ENCODE measurements at places on chromosomes 12 and 14.

- DNase-seq: no peak
- H3K27ac ChIP-seq: no peak overlapping the region
- peaks cover 11% of the 10 kb centered on the region for H3K4me1 ChIP-seq
- no peaks in the 10 kb centered on the region for H3K27me3 ChIP-seq
- no peaks in the 10 kb centered on the region for H3K36me3 ChIP-seq
Measured at GRCh38 chr12:662566-663292, 516 bp downstream of the NINJ2 start.

DNA sequence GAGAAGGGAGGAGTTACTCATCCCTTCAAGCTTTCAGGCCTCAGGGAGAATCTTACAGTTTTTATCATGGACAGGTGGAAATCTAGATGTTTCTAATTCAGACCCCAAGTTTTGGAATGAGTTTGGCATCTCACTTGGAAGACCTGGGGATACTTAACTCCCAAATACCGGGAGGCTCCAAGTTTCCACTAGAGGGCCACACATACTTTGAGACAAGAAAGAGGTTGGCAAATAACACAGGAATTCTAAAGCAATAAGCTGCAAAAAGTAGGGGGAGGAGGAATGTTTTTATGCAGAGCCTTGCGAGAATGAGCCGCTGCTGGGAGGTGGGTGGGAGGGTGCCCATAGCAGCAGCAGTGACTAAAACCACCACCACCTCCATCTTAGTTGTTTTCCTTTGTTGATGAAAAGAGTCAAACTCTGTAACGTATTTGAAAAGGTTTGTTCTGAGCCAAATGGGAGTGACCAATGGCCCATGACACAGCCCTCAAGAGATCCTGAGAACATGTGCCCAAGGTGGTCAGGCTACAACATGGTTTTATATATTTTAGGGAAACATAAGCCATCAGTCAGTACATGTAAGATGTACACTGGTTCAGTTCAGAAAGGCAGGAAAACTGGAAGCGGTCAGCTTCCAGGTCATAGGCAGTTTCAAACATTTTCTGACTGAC, 34.2 kb upstream of the RNASE1 start:
- H3K27ac ChIP-seq: no peak overlapping the region
- no peaks in the 10 kb centered on the region for H3K4me1 ChIP-seq
- H3K27me3 ChIP-seq: no peaks in the 10 kb centered on the region
- no peak overlapping the region for H3K4me3 ChIP-seq
- H3K36me3 ChIP-seq: no peaks in the 10 kb centered on the region

DNA sequence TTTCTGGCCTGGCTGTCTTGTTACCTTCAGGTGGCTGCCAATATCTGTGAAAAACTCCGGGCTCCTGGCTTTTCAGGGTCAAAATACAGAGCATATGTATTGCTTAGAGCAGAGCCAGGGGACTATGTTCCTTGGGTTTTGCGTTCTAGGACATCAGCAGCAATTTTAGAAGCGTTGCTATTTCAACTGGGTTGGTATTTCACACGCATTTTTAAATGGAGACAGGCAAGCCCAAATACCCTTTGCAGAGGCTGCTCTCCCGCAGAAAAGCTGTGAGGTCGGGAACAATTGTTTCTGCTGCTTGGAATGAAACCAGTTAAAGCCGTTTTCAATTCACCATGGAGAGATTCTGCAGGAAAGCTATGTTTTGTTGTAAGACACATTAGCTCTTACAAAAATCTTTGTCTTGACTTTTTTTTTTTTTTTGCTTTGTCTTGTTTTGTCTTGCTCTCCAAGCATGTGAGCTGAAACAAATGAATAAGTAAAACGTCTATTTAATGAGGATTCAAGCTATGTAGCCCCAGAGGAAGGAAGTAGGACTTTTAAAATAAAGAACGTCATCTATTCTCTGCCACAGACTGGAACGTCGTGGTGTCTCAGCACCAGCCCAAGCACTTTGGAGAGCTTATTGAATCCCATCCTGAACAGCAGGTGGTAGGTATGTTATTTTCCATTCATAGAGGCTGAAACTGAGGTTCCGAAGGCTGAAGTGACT, 181.0 kb upstream of the TBX3 start:
- no peaks in the 10 kb centered on the region for H3K27me3 ChIP-seq
- no peaks in the 10 kb centered on the region for H3K36me3 ChIP-seq
- DNase-seq: no peak
- H3K27ac ChIP-seq: no peak overlapping the region
- no peak overlapping the region for H3K4me3 ChIP-seq

DNA sequence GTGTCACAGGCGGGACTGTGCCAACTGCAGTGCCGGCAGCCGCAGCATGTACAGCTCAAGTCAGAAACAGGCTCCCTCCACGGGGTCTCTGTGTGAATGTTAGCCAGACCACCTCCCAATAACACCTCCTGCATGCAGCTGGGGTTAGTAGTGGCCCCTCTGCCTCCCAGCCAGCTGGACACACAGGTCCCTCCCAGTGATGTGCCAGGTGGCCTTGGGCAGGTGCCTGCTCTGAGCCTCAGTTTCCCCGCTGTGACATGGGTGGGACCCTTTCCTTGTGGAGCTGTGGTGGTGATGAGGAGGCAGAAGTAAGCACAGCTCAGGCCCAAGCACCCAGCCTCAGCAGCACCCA, 139.9 kb downstream of the ADGRD1 start:
- no peaks in the 10 kb centered on the region for H3K4me1 ChIP-seq
- no peak for DNase-seq
- no peaks in the 10 kb centered on the region for H3K36me3 ChIP-seq
- no peak overlapping the region for H3K27ac ChIP-seq
- H3K27me3 ChIP-seq: no peaks in the 10 kb centered on the region

DNA sequence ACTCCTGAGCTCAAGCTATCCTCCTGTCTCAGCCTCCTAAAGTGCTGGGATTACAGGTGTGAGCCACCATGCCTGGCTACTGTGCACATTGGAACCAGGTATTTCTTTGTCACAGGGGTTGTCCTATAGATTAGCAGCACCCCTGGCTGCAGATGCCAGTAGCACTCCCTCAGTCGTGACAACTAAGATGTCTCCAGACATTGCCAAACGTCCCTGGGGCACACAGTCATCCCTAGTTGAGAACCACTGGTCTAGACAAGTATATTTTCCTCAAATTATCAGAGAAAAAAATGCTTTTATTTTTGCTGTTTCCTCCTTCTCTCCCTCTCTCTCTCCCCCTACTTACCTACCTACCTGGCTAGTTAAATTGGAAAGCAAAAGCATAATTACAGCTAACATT, 17.9 kb upstream of the P2RX7 start:
- peaks cover 6% of the 10 kb centered on the region for H3K4me1 ChIP-seq
- H3K27me3 ChIP-seq: no peaks in the 10 kb centered on the region
- no peak for DNase-seq
- no peak overlapping the region for H3K4me3 ChIP-seq

DNA sequence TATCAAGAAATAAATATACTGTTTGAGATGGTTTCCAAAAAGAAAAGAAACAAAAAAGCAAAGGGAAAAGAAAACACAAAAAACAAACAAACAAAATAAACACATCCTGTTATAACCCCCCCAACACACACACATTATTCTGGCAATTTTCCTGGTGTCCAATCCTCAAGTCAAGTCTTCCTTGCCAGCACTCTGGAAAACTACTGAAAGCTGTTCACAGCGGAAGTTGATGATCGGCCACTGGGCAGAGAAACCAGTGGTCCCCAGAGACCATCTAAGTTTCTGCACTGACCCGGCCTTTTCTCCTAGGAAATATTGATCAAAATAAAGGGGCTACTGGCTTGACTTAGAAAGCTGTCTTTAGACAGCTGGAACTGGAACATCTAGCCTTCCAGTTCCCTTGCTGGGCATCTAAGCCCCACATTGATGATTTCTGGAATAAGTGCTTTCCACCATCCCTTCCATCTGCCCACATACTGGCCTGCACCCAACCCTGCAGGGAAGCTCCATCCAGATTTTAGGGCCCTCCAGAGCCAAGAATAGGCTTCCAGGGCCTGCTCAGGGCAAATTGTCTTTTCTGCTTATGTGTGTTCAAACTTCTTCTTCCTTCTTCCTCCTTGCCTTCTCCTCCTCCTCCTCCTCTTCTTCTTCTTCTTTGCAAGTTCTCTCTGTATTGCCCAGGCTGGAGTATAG, 11.6 kb upstream of the PPP1CC start:
- DNase-seq: no peak
- H3K27ac ChIP-seq: no peak overlapping the region
- H3K36me3 ChIP-seq: no peaks in the 10 kb centered on the region

- no peaks in the 10 kb centered on the region for H3K36me3 ChIP-seq
- H3K27me3 ChIP-seq: no peaks in the 10 kb centered on the region
- no peak overlapping the region for H3K4me3 ChIP-seq
- H3K27ac ChIP-seq: no peak overlapping the region
- no peaks in the 10 kb centered on the region for H3K4me1 ChIP-seq
- no peak for DNase-seq
Measured at GRCh38 chr14:68343534-68344118, 449.2 kb downstream of the ZFP36L1 start.

DNA sequence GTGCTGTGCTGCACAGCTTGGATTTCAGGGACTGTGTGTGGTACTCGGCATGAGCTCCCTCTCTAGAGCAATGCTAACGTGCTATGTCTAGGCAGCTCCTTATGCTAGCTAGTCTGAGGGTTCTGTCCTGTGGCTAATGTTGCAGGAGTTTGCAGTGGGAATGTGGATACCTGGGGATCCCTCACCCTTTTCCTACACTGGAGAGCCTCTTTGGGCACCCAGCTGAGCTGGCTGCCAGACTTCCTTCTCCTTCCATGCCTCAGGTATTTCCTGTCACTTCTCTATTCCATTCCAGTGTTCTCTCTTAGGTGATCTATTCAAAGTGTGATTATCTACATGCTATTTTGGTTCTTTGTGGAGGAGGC, 64.9 kb downstream of the FBXO33 start:
- DNase-seq: no peak
- H3K4me3 ChIP-seq: no peak overlapping the region
- H3K27ac ChIP-seq: no peak overlapping the region
- no peaks in the 10 kb centered on the region for H3K27me3 ChIP-seq

DNA sequence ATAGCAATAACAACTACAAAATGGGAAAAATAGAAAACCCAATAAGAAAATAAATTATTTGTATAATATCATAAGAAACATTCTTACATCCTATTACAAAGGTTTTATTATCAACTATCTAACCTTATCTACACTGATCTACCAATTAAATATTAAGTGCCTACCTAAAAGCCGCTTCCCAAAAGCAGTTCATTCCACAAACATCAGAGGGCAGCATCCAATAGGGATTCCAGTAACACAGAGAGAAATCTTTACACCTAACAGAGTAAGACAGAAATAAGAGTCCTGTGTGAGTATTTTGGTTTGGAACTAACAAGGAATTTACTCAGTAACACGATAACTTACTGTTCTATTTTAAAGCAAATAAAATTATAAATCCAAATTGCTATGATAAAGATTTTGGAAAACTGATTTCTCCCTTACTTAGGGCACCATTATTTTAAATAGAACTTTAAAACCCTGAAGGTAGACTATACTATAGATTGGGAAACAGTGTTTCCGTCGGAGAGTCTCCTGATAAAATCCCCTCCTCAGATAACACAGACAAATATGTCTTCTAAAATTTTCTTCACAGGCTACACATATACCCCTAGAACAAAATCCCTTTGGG, 15.0 kb downstream of the GXYLT1 start:
- peaks cover 18% of the 10 kb centered on the region for H3K4me1 ChIP-seq
- H3K4me3 ChIP-seq: no peak overlapping the region
- no peak overlapping the region for H3K27ac ChIP-seq
- H3K27me3 ChIP-seq: no peaks in the 10 kb centered on the region
- H3K36me3 ChIP-seq: no peaks in the 10 kb centered on the region
- DNase-seq: peak; percentile 76

DNA sequence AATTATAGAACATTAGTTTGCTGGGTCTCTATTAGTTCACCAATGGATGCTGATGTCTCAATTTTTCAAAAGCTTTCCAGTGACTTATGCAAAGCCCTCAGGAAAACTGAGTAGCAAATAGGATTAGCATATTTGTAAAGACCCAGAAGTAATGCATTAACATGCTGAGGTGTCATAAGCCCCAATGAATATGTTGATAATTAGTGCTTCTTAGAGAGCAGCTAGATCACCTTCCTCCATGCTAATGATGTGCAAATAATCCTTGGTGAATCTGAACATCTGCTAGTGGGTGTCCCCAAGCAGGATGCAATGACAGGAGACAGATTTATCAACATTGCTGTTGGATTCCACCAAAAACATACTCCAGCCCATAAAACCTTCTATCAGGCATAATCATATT, 19.0 kb downstream of the IFNG start:
- H3K4me3 ChIP-seq: no peak overlapping the region
- no peak for DNase-seq
- no peaks in the 10 kb centered on the region for H3K27me3 ChIP-seq

DNA sequence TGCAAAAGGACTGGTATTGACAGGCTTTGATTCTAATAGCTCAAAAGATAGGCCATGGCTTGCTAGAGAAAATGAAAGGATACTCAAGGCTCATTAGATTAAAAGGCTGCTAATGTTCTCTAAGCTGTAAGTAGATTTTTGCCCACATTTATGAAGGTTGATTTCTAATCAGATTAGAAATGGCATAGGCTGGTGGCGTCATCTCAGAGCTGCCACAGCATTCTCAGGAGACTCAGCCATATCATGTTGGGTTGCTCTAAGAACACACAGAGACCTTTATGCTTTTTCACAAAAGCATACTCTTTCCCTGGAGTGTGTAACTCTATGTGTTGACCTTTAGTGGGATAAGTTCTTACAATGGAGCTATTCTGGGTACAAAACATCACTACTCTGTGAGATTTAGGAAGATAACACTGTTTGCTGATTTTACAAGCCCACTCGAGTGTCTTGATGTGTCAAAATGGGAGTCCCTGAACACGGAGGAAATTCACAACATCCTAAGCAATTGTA, 576.0 kb downstream of the NRXN3 start:
- no peak for DNase-seq
- no peaks in the 10 kb centered on the region for H3K4me1 ChIP-seq
- no peak overlapping the region for H3K27ac ChIP-seq
- no peaks in the 10 kb centered on the region for H3K27me3 ChIP-seq
- H3K4me3 ChIP-seq: no peak overlapping the region

DNA sequence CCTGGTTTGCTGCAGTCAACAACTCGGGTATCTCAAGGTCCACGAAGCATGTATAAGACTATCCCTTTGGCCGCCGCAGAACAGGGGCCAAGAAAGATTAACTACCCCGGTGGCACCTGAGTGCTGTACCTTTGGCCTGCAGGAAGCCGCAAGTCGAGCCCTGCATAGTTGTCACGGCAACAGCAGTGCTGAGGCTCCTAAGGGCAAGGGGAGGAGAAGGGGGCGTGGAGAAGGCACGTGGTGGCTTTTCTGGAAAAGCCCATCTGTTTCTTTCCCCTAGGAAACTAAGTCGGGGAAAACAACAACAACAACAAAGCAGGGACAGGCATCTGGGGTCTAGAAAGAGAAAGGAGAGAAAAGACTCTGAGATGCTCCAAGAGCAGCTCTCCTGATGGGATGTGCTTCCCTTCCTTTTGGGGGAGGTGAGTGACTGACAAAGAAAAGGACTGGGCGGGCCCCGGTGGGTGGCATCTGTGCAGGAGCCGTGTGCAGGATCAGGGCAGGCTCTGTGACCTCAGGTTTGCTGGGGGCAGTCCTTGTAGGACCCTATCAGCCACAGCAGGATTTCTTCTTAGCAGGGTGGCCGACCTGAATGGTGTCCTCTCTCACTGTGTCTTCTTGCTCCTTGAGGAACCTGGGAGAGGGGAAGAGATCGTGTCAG, 123.9 kb downstream of the PRMT8 start:
- no peak overlapping the region for H3K4me3 ChIP-seq
- no peaks in the 10 kb centered on the region for H3K27me3 ChIP-seq
- H3K27ac ChIP-seq: no peak overlapping the region
- no peaks in the 10 kb centered on the region for H3K4me1 ChIP-seq
- DNase-seq: no peak
- no peaks in the 10 kb centered on the region for H3K36me3 ChIP-seq

All from adrenal gland (tissue), 19 donors.